ENCODE measurements at places on chromosomes 13 and 19.

GRCh38 chr13:72567566-72567965, 159.9 kb downstream of the MZT1 start:
- DNase-seq = no peak

DNA sequence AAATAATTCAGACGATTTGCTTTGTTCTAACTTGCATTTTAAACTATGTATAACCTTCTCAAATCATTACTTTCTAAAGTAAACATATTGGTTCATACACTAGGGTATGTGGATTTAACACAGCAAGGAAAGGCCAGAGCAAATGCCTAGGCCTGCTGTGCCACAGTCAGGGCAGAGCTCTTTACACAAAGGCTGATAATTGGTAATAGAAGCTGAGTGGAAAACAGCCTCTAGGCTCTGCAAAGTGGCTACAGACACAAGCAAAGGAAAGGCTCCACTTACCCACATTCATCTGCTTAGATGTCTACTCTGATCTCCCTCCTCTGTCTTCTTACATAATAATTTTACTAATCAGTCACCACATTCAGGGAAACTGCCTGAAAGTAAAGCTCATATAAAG, 382.9 kb downstream of the OLFM4 start:
- peak; percentile 7 for DNase-seq

DNA sequence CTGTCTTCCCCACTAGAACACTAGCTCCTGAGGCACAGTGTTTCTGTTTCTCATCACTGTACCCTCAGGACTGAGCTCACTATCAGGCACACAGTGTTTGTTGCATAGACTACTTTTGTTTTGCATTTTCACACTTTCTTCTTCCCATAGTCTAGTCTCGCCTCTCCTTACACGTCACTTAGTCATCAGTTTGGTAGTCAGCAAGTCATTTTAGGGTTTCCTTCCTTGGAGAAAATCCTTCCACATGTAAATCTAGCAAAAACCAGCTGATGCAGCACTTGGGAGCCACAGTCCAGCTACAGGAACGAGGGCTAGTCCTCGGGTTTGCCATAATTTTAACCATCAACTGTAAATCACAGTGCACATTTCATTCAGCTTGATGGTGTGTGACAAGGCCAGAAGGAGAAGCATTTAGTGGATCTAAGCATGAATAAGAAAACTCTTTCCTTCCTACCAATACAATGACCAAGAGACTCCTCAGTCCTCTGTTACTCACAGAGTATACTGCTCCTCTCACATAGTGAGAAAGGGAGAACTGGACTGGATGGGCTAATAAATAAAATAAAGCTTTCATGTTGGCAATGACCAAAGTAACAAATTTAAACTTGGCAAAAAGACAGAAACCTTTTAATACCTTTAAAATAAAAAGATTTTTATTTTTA, 221.0 kb downstream of the KLF12 start:
- no peak for DNase-seq

GRCh38 chr13:33855371-33855895, 37.5 kb downstream of the RFC3 start:
- DNase-seq = no peak

GRCh38 chr19:35248310-35249145, at the start of gene LSR:
TSS of gene LSR (plus strand) at chr19:35249002. CDS start at chr19:35249023, 21 bp downstream.
- DNase-seq = no peak

DNA sequence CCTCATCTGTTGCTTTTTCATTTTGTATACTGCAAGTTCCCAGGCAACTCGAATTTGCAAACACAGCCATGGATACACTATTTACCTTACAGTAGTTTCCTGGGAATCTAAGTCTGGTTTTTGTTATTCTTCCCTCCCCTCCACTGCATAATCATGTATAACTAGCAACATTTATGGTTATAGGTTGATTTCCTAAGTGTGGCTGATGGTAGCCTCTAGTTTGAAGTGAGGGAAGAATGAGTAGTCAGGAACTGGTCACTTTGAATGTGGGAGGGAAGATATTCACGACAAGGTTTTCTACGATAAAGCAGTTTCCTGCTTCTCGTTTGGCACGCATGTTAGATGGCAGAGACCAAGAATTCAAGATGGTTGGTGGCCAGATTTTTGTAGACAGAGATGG, at the start of gene KCNRG:
Gene KCNRG (plus strand): TSS at position 187 of the 400 bp plus-strand sequence. CDS start 50 bp downstream, at position 237.
- no peak for DNase-seq

- DNase-seq = no peak
Observed at GRCh38 chr19:4933528-4933927, 24.2 kb downstream of the UHRF1 start.

GRCh38 chr13:39578821-39579291, 24.1 kb downstream of the LHFPL6 start:
- no peak for DNase-seq

DNA sequence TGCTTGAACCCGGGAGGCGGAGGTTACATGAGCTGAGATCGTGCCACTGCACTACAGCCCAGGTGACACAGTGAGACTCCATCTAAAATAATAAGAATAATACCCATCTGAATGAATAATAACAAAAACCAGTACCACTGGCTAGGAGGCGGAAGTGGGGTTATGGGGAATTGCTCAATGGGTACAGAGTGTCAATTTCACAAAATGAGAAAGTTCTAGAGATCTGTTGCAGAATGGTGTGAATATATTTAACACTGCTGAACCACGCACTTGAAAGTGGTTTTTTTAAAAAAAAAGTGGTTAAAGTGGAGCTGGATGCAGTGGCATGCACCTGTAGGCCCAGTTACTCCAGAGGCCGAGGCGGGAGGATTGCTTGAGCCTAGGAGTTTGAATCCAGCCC, 18.5 kb downstream of the KLF2 start:
- no peak for DNase-seq

GRCh38 chr19:31890230-31890629, 455.2 kb upstream of the ZNF507 start:
- DNase-seq = no peak

DNA sequence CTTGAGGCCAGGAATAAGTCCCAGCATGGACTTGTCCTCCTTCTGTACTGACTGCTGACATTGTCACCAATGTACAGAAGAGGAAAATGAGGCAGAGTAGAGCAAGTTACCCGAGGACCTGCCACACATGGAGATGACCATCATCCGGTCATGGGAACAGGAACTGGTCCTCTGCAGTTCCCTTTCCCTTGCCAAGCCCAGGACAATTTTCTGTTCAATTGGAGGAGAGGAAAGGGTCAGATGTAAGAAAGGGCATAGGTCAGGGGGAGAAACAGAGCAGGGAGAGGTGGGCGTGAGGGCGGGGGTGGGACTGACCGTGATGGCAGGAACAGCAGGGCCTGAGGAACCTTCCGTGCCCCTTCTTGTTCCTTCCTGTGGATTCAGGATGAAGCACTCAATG, 18.6 kb downstream of the PHLDB3 start:
- no peak for DNase-seq

DNA sequence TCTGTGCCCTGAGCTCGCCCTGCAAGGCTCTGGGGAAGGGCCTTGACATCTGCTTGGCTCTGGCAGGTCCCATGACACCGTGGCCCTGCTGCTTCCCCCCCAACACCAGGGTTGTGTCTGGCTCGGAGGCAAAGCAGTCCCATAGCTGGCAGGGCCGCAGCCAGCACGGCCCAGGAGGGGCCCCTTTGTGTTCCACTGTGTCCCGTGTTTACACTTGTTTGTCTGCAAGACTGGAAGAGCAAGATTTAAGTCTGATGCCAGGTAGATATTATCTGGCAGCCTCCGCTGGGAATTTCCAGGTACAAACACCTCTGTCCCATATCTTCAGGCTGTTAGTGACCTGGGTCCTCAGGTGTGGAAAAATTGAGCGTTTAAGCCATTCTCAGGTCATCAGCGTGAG, 44.3 kb downstream of the MCF2L start:
- DNase-seq = no peak

GRCh38 chr13:30798776-30799355, 63.5 kb downstream of the ALOX5AP start:
- DNase-seq = no peak

DNA sequence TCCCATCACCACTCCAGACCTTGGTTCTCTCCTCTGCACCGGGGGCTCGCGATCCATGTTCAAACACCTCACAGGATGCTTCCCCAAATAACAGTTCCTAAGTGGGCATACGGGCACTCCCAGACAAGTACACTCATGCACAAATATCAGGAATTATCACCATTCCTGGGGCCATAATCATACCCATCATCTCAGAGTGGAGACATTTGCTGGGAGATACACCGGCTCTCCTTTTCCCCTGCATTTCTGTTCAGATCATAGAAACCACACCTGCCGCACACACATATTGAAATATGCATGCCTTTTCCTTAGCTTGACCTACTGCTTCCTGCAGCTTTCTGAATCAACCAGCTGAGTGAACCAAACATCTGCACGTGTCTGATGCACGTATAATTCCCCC, 33.9 kb upstream of the MBNL2 start:
- no peak for DNase-seq
